ENCODE measurements at places on chromosomes 16 and 17.

- no peak for DNase-seq
Observed at GRCh38 chr16:50267651-50268050, 1.3 kb downstream of the ADCY7 start.

DNA sequence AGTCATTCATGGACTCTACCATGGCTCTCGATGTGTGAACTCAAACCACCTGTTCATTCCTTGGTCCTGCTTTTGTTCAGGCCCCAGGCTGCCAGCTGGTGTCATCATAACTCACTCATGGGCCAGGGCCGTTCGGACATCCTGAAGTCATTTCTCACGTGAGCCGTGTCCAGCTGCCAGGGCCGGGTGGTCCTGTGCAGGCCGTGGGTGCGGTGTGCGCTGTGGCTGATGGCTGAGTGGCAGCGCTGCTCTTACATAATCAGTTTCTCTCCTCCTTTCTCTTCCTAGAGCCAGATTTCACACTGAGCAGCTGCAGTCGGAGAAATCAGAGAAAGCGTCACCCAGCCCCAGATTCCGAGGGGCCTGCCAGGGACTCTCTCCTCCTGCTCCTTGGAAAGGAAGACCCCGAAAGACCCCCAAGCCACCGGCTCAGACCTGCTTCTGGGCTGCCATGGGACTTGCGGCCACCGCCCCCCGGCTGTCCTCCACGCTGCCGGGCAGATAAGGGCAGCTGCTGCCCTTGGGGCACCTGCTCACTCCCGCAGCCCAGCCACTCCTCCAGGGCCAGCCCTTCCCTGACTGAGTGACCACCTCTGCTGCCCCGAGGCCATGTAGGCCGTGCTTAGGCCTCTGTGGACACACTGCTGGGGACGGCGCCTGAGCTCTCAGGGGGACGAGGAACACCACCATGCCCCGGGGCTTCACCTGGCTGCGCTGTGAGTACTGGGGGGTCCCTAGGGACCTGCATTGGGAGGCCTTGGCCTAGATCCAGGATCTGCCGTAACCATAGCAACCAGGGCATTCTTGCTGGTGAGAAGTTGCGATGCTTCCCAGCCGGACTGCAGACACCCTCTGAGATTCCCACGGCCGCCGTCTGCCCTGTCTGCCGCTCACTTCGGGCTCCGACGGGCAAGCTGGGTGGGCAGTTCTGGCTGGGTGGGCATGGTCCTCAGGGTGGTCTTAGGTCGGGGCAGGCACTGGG lies at the start of gene IL34:
Gene IL34 (plus strand): TSS at position 300 of the 982 bp plus-strand sequence. CDS start 389 bp downstream, at position 689.
- peak; percentile 34 for DNase-seq

DNA sequence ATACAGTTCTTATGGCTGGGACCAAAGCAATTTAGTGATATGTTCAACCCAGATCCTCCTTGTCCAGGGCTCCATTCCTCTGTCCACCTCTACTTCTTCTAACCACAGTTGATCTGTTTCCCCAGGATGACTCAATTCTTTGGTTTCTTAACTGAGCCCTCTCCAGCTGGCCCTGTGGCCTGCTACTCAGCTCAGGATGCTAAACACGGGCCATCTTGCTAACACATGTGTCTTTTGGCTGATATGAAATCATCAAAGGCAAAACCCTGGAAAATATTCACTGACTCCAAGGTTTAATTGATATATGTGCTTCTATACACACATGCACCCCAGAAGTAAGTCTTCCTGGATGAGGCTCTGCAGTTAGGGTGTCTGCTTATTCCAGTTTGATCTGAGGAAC lies 43.8 kb downstream of the SHISA6 start:
- DNase-seq = no peak

- DNase-seq = no peak
Observed at GRCh38 chr17:59848778-59849177, 44.0 kb downstream of the TUBD1 start.

DNA sequence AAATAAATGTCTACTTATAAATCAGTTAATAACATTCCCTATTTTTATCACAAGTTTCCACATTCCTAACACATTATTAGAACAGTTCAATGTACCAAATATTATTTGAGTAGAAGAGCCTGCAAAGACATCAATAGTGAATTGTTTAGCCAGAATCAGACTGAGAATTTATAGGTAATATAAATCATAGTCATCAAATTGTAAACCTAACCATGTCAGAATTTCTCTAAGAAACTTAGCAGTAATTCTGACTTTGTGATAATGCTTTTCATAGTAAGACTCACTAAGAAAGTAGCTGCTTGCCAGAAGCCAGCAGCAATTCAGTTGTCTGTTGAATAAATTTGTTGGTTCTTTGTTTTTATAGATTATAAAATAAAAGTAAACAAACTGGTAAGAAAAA lies 111.3 kb downstream of the USP32 start:
- no peak for DNase-seq

GRCh38 chr16:4519274-4520058 lies 19.1 kb downstream of the CDIP1 start:
- no peak for DNase-seq

- DNase-seq = no peak
Observed at GRCh38 chr16:66931665-66932064, 2.5 kb downstream of the CIAO2B start.

GRCh38 chr16:21057875-21058274 lies 92.8 kb downstream of the DNAH3 start:
- no peak for DNase-seq

- peak; percentile 97 for DNase-seq
Observed at GRCh38 chr17:59093702-59094231, 12.9 kb downstream of the TRIM37 start.

DNA sequence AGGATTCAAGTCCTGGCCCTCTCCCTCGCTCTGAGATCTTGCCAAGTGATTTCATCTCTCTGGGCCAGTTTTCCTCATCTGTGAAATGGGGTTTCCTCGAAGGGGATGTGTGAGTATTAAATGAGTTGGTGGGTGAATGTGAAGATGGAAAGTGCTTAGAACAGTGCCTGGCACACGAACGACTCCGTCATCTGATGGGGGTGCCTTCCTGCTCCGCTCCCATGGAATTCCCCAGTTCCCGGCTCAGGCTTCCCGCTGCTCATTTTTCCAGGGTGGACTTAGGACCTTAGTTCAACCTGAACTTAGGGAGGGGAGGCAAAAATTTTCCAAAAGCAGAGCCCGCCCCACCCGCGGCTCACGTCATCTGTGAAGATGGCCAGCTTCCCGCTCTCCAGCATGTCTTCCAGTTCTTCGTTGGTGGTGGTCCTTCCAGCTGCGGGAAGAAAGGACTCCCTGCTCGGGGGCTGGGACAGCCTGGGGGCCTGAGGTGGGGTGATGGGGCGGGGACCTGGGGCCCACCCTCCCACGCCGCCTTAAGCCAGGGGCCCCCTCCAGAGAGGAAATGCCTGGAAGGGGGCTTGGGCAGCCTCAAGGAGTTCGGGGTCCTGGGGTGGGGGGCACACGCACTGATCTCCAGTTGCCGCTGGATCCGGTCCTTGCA lies 11.4 kb downstream of the HSD3B7 start:
- DNase-seq = no peak
